ENCODE measurements at places on chromosomes 7 and 10. TPM values are rescaled to one million over a fixed set of nuclear protein-coding genes. Genes with fewer than 3 reads are reported as not detected.

The AKR1C8 gene
- not detected for total RNA-seq

DNA sequence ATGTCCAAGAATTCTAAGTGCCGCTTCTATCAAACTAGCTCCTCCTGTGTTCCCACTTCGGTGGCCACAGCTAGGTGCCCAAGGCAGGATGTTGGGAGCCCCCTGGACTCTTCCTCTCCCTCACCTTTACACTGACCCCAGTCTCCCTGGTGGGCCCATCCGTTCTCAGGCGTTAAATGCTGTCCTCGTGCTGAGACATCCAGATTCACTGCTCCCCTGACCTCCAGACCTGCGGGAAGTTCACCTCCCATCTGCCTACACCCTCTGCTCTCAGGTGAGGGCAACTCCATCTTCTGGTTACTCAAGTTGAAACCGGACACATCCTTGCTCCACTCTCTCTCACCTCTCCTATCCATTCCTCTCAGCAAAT is 114.3 kb downstream of the ARHGAP22 start:
- DNase-seq: peak; percentile 1

The KLF14 gene
- not detected for total RNA-seq

GRCh38 chr10:25130906-25131305 is 43.9 kb upstream of the GPR158 start:
- no peak for DNase-seq

The EPHB4 gene
- 2.4 TPM for total RNA-seq

Data from activated T-helper 2 cell treated with anti-CD3 and anti-CD28 coated beads, Interferon-gamma antibody, Interleukin-2, Interleukin-4, amounts not matched to agents 10 μg/mL and 5 μg/mL and 100 μg/mL, durations not matched to agents 14 hours and 24 hours and 36 hours (primary cell).